CD4-positive, CD25-positive, alpha-beta regulatory T cell (primary cell): ENCODE measurements at places on chromosomes 6 and 20.

GRCh38 chr20:57579898-57580447 is 19.1 kb downstream of the PCK1 start:
- DNase-seq, result no peak

GRCh38 chr20:59159493-59160376 is 3.9 kb upstream of the ZNF831 start:
- DNase-seq, result peak; percentile 70

DNA sequence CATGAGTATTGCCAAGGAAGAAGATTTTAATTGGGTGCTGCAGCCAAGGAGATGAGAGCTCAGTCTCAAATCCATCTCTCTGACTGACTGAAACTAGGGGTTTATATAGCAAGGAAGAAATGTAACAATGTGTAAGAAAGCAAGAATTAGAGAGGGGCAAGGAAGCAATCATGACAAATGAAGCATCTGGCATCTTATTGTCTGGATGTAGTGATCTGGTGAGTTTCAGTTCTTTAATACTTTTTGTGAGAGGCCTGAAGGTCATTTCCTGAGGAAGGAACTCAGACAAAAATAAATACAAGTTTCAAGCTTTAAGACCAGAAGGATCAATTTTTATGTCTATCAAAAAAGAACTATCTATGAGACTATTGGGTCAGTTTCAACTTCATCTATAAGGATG is 64.2 kb downstream of the HTR1E start:
- no peak for DNase-seq

- DNase-seq, result no peak
Measured at GRCh38 chr6:132235596-132236280, 165.5 kb downstream of the MOXD1 start.

- DNase-seq, result no peak
Measured at GRCh38 chr6:93318121-93318520, 101.2 kb downstream of the EPHA7 start.

DNA sequence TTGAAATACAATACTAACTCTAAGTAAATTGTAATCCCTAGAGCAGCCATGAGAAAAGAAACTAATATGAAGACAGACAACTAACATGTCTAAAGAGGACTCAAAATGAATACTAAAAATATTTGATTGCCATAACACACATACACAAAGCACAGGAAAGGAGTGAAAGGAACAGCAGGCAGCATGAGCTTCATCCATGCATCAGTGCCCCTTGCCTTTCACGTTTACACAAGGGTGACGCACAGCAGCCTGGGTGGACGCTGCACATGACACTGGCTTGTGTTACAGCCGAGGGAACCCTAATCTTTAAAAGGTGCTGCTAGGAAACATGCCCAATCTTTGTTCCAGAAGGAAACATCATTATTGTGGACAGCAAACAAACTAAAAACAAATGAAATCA is 123.5 kb downstream of the MAN1A1 start:
- DNase-seq, result no peak

DNA sequence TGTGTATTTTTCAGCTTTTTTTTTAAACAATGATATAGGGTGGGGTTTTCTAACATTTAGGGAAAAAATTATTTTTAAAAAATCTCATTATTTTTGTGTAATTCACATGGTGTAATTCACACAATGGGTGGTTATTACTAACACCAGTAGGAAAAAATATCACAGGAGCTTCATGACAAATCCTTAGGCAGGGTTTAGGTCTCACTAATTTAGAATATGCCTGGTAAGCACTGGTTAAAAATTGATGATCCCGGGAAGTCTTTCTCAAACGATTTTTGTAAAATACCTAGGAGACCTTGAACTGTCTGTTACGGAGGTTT is 29.5 kb upstream of the ZNF217 start:
- DNase-seq, result no peak

DNA sequence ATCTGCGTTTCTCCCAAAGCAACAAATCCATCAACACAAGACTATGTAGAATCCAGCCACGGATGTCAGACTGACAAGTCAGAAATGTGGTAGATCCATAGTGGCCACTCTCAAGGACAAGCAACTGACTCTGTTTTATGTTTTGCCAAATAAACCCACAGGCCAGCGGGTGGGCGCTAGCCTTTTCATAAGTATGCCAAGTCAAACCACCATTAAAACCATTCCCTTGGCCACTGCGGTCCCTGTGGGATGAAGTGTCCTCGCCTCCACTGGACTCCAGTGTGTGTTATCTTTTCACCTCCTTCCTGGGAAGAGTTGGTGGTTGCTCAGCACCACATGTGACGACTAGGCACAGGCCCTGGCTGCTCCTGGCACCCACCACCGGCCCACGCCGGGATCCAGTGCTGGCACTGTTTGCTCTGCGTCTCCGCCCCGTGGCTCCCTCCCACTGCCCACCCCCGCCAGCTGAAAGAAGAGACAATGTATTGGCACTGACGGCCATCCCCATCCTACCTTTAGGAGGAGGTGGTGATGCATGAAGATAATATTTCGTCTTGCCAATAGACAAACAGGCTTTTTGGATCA is 103.4 kb downstream of the FOXC1 start:
- DNase-seq, result no peak

DNA sequence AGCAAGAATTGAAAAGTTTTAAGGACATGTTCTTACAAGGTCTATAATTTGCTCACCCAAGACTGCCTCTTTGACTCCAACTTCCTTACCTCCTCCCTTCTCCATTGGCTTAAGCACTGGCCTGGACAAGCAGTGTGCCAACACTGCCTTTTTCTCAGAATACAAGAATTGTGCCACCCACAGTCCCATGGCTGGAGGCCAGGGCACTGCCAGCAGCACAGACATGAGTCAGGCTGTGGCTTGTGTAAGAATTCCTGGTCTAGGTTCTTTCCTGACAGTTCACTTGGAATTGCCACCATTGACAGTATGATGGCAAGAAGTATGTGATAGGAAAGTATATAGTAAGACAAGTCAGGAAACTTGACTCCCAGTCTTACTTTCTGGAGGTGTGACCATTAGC is 202.7 kb upstream of the MARCKS start:
- DNase-seq, result no peak

DNA sequence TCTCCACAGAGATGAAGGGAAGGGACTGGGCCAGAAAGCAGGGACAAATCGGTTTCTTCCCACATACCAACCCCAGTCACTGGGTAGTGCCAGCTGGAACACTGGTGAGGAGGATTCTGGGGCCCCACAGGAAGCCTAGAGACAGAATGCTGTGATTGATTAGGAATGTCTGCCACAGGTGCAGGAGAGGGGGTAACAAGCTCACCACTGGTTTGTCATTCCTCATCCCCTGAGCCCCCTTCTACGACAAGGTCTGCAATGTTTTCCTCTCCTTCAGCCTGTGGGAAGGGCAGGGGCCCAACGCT is 89.8 kb downstream of the PREX1 start:
- no peak for DNase-seq

DNA sequence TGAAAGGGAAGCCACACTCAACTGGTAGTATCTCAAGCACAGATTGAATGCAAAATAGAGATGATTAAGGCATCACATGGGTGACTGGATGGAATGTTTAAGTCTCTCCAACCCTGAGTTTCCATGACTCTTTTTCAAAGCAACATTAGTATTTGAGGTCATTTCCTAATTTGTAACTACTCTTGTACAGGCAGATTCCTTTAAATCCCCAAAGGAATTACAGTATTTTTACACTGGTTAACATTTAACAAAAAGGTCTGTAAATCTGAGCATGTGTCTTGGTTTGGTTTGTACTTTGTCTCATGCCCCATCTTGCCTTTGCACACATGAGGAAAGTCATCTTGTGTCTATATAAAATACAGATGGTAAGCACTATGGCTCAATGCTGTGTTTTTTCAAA is 15.1 kb downstream of the RMND1 start:
- no peak for DNase-seq

DNA sequence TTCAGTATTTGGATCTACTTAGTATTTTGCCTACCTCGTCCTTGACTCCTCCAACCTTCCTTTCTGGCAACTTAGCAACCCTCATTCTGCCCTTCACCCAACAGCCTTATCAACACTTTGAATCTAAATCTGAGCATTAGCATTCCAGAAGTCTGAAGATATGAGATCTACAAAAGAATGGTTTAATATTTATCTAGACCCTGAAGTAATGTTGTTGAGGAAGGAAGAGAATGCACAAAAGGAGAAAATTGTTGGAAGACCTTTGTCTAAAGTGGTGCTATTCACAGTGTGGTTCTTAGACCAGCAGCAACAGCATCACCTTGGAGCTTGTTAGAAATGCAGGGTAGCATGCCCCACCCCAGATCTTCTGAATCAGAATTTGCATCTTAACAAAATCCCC is 198.2 kb upstream of the PLCB4 start:
- no peak for DNase-seq

DNA sequence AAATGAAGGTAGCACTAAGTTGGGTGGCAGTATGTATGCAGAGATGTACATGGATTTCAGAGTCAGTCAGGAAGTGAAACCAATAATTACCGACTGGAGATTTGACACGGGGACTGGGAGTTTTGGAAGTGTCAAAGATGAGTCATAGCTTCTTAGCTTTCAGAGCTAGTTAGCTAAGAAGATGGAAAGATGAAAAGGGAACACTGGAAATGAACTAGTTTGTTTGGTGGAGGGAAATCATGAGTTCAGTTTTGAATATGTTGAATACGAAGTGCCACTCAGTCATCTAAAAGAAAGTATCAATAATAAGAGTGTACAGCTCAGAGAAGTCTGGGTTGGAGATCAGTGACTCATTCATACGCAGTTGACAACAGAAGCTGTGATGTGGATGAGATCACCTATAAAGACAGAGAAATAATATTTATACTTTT is 7.5 kb downstream of the ESF1 start:
- DNase-seq, result no peak

- DNase-seq, result no peak
Measured at GRCh38 chr6:169939554-169940164, 188.2 kb downstream of the ERMARD start.

DNA sequence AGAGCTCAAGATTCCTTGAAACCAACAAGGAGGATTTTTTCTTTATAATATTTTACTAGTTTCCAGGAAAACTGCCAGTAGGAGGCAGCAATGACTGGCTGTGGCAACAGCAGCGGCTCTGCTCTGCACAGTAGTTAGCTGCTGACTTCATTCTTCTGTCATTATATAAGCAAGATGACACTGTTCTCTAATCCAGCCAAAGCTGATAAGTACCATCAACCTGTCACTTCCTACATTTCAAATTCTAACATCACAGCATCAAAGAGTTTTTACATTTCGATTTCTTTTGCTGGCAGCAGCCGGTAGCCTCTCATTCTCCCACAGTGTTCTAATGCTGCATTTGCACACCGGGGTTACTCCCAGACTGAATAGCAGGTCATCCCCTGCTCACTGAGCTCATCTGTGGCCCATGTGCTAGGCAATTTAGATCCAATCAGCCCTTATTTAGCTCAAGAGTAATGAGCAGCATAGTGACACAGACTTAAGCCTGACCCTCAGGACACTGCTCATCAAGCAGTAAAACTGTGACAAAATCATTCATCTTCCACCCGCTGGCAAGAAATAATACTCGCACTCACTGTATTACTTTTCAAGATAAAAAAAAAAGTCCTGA is 67.8 kb downstream of the MMS22L start:
- peak; percentile 30 for DNase-seq

DNA sequence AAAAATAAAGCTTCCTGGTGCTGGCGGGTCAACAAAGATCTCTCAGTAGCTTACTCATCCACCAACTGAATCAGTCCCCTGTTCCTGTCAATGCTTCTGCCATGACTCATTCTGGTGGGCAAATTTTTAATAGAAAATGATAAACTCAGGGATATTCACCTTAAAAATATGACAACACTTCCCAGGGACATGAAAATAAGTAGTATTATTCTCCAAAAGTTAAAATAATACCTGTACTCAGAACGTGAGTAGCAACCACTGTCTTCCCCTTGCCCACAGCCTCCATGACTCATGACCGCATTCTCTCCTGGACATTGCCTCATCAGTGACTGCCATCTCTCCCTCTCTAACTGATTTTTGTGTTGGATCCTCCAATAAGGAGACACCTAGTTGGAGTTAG is 552.3 kb downstream of the KIF16B start:
- no peak for DNase-seq

- DNase-seq, result no peak
Measured at GRCh38 chr6:77715588-77715987, 62.7 kb downstream of the MEI4 start.

GRCh38 chr6:73207221-73207837 is 18.0 kb downstream of the KHDC1L start:
- DNase-seq, result no peak

DNA sequence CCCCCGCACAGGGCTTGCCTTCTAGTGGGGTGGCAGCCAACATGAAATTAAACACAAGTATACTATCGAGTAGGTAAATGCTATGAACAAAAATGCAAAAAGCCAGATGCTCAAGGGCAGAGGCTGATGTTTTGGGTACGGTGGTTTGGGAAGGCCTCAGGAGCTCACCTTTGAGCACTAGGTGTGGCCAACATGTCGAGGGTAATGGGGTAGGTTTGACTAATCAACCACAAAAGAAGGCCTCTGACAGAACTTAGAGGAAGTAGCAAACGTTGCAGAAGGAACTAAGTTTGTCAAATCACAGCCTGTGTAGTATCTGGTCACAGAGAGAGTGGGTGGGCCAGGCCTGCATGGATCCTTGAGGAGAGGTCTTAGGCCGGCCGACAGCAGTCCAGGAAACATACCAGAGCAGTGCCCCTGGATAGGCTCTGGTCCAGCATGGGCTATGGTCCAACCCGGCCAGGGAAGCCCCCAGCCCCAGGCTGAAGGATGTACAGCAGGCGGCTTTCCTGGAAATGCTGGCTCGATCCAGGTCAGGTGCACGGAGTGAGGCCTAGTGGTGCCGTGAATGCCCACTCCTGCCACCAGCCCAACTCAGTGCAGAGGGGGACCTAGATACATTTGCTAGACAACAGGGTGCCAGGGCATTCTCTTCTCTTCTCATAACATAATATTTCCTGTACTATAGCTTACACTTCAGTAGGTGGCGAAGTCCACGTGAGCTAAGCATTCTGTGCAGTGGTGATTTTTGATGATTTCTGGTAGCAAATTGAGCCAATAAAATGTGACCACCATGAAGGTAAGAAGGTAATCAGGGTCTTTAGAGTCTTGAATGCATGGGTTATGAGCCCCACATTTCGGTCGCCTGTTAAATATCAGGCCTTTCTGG is 56.3 kb upstream of the CD93 start:
- no peak for DNase-seq
